ENCODE measurements at places on chromosomes 3 and 15.

DNA sequence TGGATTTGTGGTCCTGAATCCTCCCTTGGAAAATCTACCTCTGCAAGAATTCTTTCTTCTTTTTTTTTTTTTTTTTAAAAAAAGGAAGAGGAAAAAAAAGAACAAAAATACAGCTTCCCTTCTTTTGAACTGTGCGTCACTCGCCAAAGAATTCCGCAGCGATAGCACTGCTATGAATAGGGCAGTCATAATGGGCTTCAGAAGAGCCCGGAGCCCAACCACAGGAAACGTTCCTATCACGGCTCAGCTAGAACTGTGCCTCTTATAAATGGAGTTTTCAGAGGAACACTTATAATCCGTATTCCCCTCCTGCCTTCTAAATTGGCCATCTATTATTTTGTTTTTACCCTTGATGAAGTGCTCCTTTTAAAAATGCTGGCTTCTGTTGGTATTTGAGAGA lies 227.7 kb downstream of the ADAMTS17 start:
- DNase-seq: no peak

GRCh38 chr3:17955411-17955810 lies 213.0 kb upstream of the TBC1D5 start:
- DNase-seq: no peak

DNA sequence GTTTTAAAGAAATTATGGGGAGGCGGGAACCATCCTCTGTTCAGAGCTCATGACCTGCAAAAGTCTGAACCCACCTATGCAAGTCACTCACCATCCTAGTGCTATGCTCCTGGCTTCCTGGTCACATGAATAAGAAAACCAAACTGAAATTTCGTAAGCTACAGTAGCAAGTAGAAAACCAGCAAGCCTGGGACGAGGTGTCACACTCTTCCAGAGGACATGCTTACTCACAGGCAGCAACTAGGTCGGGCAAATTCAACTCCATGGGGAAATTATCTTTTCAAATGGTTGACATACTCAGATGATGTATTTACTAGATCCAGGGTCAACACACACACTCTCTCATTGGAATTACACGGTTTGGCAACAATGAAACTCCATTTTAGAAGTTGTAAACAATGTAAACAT lies 31.3 kb downstream of the LDHAL6B start:
- DNase-seq: no peak

- DNase-seq: no peak
Measured at GRCh38 chr15:77384086-77384485, 35.8 kb downstream of the PEAK1 start.

- DNase-seq: no peak
Measured at GRCh38 chr3:156981005-156981404, 154.9 kb downstream of the LEKR1 start.

DNA sequence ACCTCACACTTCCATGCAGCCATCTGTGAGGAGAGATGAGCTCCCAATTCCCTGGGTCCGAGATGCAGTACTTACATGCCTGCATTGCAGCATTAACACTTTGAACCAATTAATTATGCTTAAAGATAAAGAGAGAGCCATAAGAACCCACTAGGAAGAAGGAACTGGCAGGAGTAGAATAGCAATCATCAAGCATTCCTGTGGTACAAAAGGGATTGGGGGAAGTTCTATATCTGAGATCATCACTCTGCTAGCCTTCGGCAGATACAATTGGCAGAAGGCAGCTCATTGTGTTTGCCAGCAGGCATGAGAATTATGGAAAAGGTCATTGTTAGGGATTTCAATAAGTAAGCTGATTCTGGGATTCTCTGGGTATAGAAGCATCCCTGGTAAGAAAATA lies 891.4 kb downstream of the NTRK3 start:
- no peak for DNase-seq

DNA sequence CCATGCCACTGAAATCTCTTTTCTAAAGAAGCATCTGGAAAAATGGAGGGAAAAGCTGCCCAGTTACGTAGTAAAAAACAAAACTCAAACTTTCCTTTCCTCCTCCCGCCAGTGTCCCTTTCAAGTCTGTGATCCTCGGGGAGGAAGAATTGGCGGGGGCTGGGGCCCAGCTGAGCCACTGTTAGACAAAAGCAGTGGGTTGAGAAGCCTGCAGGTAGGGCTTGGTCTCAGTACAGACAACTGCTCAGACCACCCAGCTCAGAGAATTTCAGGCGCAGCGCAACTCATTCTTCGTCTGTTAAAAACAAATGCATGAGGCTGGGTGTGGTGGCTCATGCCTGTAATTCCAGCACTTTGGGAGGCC lies 117.1 kb downstream of the MYLK start:
- DNase-seq: no peak

GRCh38 chr3:156477323-156477722 lies 77.6 kb downstream of the SSR3 start:
- no peak for DNase-seq

- DNase-seq: no peak
Measured at GRCh38 chr3:188518416-188518815, 364.5 kb downstream of the LPP start.

GRCh38 chr3:36455406-36455805 lies 75.1 kb downstream of the STAC start:
- no peak for DNase-seq

- no peak for DNase-seq
Measured at GRCh38 chr3:128870347-128870746, 9.1 kb upstream of the ACAD9 start.

- no peak for DNase-seq
Measured at GRCh38 chr3:177646749-177647148, 449.5 kb upstream of the TBL1XR1 start.

GRCh38 chr15:97425596-97425995 lies 534.9 kb upstream of the ARRDC4 start:
- no peak for DNase-seq

DNA sequence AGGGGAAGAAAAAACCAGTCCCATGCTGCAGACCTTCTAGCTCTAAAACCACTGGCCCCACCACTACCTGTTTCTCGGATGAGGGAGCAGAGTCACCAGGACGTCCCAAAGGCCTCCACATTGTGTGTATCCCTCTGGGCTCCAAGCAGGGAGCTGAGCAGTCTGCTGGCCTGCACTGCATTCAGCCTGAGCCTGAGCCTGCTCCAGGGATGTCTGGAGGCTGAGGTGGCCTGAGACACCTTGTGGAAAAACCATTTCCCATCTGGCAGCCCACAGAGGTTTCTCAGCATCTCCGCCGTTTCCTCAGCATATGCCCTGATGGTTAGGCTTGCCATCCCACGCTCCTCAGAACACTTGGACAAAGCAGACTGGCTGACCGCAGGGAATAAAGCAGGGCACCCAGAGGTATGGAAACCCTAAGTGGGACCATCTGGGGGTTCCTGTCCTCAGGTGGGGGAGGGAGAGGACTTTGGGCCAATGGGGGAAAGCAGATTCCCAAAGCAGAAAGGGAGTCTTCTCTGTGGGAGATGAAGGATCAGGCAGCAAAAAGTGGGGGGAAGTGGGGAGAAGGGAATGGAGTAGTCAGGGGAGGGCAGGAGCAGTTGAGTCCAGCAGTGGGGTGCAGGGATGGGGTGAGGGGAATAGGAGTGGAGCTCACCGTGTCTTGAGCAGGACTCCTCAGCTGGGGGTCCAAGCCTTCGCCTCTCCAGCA lies at the start of gene CILP:
Gene CILP, minus strand, starts transcription at position 704 of the 712 bp plus-strand sequence. CDS start 1,718 bp downstream, outside the sequence.
- DNase-seq: no peak

GRCh38 chr3:61691466-61691865 lies 130.1 kb downstream of the PTPRG start:
- no peak for DNase-seq

DNA sequence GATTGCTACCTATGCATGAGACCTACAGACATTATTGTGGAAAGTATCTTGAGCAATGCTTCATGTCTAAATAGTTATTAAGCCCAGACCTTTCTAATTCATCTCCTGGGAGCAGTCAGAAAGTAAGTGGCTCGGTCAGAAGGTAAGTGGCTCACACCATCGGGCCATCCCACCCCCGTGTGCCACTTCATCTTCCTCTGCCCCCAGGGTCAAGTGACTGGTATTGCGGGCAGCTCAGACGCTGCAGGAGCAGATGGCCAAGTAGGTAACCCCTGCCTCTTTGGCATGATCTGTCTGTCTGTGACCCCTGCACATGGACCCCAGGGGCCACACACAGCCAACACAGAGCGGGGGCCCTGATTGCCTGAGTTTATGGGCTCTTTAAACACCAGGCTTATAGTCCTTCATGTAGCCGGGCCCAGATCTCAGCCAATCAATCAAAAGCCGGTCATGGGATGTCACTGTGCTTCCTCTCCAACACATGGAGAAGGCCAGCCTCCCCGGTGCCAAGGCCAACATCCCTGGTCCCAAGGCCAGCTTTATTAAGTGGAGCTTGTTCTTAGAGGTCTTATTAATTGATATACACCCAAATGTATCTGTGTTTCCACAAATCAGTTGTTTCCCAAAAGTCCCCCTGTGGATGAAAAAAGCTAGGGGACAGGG lies 42.9 kb downstream of the LARP6 start:
- no peak for DNase-seq

DNA sequence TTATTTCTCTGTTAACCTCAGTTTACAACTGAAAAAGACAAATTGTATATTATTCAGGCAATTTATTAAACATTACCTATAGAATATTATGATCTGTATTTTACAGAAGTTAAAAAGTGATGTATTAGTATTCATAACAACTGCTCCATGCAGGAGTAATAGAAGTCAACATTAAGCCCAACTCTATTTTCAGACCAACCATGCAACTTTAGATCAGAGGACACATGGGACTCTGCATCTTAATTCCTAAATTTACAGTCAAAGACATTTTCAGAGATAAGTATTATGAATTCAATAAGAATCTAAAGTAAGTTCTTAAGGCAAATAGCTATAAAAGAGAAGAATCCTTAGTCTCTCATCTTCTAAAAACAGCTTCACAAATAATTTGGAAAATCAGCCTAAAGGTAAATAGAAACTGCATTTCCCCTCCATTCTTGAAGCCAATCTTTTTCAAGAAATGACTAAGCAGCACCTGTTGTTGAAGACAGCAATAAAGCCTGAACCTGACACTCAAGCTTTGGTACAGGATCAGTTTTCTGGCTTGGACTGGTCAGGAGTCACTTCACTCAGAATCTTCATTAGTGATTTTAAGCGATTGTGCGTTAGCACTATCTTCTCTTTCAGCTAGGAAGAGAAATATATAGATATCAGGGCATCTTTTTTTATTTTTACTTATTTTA lies 23.0 kb downstream of the OIP5 start:
- DNase-seq: no peak

DNA sequence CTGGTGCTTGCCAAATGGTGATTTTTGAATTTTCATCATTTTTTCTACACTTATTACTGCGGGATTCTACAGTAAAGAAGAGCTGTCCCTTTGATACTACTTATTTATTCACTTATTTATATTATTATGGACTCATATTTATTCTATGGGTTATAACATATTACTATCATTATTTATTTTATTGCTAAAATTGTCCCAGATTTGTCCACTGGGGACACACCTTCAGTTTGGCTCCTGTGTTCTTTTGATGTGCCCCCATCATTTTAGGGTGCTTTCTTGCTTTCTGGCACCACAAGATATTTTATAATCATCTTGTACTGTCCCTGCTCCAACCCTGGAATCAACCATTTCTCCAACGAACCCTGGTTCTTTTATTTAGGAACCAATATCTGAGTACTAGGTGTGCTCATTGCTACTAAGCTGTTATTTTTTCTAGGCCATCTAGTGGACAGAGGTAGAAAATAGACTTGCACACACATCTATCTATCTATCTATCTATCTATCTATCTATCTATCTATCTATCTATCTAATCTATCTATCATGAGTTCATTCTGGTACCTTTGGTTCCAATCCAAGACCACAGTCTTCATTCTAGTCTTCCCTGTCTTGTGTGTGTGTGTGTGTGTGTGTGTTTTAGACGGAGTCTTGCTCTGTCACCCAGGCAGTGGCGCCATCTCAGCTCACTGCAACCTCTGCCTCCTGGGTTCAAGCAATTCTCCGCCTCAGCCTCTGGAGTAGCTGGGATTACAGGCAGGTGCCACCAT lies 16.0 kb downstream of the SLC22A14 start:
- DNase-seq: no peak

DNA sequence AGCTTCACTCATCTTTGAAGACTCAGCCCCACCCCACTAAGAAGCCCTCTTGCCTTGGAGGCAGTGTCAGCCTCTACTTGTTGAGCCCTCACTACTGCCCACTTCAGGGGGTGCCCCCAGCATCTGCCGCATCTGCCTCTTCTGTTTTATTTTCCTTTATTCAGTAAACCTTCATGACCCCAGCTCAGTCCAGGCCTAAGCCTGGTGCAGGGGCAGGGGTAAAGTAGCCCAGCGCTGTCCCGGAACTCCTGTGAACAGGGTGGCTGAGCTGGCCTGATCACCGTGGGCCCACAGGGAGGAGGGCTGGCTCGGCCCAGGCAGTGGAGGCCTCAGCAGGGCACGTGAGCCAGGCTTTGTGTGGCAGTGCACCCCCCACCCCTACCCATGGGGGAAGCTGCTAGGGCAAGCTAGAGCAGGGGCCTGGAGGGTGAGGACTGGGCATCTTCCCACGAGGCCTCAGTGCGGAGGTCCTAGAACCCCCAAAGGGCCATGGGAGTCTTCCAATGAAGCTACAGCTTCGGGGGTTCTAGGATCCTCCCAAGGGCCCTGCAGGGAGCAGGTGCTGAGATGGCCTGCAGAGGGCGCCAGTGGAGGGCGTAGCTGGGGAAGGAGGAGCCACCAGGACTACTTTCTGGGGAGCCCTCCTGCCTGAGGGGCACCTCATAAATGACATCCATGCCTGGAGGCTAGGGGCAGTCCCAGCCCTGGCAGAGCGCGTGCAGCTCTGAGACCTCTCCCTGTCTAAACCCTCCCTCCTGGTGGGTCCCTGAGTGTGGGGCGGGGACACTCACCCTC lies 36.0 kb downstream of the TSPAN3 start:
- DNase-seq: peak; percentile 46

DNA sequence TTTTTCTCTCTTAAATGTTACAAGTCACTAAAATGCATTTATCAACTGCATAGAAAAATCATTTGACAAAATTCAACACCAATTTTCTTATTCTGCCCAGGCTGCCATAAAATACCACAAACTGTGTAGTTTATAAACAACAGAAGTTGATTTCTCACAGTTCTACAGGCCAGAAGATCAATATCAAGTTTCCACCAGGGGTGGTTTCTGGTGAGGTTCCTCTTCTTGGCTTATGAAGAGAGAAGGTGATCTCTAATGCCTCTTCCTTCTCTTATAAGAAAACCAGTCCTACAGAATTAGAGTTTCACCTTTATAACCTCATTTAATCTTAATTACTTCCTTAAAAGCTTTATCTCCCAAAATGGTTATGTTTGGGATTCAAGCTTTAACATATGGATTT lies 10.9 kb upstream of the CD200R1L start:
- no peak for DNase-seq

GRCh38 chr15:72358650-72359171 lies 17.1 kb downstream of the HEXA start:
- no peak for DNase-seq

- DNase-seq: no peak
Measured at GRCh38 chr15:38190501-38190900, 62.1 kb upstream of the SPRED1 start.
